ENCODE measurements at places on chromosomes 2 and 18.
A peak's percentile ranks its signal among the peaks of the same experiment; 100 is the strongest.

GRCh38 chr2:219542931-219543595 is 546 bp downstream of the CHPF start:
- no peak for DNase-seq

DNA sequence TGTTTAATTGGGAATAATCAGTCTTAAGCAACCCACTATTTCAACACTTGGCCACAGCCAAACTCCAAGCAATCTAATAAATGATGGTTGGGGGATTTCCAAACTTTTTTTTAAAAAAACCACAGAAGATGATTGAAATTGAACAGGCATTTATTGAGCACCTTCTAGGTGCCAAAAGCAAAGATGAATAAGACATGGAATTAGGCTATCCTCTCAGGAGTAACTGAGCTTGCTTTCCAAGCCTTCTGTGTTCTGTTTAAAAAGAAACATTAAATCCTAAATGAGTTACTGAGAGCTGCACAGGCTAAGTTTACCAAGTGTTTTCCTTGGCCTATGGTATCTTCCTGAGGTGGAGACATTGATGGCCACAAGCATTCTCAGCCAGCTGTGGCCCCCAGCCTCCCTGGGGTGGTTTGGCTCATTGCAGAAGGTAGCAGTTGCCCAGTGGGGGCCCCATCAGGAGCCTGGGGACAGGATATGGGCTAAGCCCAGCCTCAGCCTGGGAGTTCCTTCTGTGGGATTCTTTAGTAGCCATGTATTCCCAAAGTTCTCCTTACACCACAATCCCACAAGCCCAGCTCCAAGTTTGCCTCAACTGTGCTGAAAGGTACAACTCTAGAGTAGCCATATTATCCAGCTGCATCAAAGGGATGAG is 174.3 kb downstream of the C1D start:
- DNase-seq: no peak

DNA sequence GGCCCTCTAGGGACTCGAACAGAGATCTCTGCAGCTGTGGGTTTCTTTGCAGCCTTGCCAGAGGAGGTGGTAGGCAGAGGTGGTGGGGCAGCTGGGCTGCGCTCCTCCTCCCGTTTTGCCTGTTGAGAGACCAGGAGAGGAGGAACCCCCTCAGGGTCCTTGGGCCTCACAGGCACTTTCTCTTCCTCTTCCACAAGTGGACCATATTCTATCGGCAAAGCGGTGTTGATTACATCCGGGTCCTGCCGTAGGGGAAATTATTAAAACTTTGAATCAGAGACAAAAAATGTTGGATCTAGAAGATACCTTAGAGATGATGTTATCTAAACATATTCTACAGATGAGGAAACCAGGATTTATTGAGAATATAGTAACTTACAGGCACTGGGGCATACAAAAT is 78.5 kb downstream of the CLIP4 start:
- no peak for DNase-seq

- no peak for DNase-seq
These were observed 123.6 kb downstream of the LRATD1 start for GRCh38 chr2:14756122-14756541.

DNA sequence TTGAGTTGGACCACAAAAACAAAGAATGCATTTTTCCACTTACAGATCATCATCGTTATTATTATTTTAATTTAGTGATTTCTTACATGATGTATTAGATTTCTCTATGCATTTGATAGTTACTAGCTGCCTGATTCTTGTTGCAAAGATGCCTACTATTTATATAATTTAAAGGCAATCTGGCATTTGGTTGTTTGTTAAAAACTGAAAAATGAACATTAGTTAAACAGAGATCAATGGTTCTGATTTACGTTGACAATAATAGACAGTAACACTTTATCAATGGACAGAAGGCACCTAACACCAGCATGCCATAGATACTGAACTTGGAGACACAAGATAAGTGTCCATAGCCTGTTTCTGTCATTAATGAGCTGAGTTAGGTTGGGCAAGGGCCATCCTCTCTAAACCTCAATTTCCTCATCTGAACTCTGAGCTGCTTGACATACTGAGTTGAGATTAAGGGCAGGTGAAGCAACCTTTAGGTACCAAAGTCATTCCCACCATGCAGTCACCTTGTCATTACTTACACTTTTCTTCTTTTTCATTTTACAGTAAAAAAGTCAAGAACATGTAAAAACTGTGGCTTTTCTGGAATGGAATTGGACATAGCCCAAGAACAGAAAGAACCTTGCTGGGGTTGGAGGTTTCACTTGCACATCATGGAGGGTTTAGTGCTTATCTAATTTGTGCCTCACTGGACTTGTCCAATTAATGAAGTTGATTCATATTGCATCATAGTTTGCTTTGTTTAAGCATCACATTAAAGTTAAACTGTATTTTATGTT is 3.1 kb downstream of the CCL20 start:
- no peak for DNase-seq

- peak; percentile 75 for DNase-seq
These were observed 147.6 kb upstream of the HDAC4 start for GRCh38 chr2:239548451-239548871.

- DNase-seq: no peak
These were observed 23.9 kb downstream of the EFR3B start for GRCh38 chr2:25065768-25066167.

- DNase-seq: no peak
These were observed 120.5 kb downstream of the ZFP36L2 start for GRCh38 chr2:43105586-43106558.

- peak; percentile 72 for DNase-seq
These were observed 1.2 kb downstream of the ANKMY1 start for GRCh38 chr2:240556553-240557100.

DNA sequence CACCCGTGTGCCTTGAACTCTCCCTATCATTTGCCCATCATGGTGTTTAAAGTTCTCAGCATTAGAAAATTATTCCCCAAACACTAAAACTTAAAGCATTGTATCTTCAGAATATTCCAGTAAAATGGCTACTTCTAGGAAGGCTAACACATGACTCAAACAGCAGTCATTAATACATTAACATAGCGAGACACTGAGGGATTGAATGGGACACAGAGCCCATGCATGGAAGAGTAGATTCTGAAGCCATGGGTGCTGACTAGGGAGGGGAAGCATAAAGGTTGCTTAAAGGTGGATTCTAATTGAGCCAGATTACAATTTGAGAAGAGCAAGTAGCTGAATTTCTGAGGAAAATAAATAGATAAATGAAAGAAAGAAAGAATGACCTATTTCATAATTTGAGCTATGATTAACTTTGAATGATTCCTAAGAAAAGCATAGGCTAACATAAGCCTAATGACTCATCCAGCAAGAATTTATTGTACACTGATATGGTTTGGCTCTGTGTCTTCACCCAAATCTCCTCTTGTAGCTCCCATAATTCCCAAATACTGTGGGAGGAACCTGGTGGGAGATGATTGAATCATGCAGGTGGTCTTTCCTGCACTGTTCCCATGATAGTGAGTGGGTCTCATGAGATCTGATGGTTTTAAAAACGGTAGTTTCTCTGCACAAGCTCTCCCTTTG is 79.8 kb upstream of the PIK3C3 start:
- no peak for DNase-seq

- DNase-seq: no peak
These were observed 19.7 kb downstream of the MIB1 start for GRCh38 chr18:21760321-21760720.

GRCh38 chr2:85061896-85062295 is 71.3 kb upstream of the TCF7L1 start:
- DNase-seq: no peak

DNA sequence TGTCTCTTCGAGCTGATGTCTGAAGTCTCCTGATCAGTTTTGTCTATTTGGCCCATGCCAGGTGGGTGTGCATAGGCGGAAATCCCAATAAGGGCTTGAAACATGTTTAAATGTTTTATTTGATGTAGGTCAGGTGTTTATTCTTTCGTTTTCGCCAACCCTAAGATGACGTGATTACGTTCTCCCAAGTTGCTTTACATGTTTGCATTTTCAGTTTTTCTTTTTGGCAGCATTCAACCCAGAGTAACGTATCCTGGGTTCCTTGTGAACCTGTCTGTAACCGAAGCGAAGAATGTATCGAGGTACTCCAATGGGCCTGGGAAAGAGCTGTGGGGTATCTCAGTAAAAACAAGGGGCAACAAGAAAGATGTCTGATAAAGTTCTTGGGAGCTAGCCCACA is 3.1 kb downstream of the ALPK2 start:
- DNase-seq: no peak

DNA sequence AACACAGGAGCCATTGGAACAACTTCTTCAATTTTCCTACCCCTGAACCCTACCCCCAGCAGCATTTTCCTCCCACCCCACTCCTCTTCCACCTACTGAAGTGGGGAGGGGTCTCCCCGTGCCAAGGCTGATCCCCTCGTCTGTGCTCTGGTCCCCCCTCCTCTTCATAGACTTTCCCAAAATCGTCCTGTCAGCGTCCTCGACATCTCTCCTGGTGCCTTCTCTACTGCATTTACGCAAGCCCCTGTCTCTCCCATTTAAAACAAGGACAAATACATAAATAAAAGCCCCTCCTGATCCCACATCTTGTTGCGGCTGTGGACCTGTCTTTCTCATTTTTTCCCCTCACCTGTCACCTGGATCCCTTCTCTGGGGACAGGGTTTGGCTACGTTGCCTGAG is 42.2 kb downstream of the EMX1 start:
- DNase-seq: no peak

DNA sequence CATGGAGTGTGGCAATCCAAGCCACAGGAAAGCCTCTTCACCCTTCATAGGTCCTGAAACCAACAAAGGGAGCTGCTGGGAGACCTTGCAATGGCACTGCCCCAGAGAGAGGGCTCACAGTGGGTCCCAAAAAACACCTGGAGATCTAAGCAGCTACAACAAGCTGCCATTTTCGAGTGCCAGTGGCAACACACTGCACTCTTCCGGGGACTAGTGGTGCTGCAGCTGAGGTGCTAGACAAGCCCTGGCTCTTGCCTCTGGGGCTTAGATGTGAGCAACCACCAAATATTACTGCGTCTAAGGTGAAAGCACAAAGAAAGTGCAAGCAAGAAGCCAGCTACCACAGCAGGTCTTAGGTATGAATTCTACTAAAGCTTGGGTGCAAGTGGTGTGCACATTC is 192.9 kb downstream of the NOL4 start:
- DNase-seq: no peak

DNA sequence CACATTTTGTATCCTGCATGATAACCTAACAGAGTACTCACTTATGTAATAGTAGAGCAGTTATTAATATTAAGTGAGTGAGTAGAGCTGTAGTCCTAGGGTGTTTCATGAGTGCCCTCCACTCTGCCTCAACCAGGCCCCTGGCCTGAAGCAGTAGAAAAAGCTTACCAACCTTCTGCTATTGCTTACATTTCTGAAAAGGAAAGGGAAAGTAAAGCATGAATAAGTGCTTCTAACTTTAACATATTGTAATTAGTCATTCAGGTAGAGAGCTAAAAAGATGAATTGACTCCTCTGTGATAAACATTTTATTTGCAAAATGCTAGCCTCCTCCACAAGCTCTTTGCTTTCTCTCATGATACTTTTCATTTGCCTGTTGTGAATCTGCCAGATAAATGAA is 94.7 kb upstream of the RPE start:
- DNase-seq: no peak

DNA sequence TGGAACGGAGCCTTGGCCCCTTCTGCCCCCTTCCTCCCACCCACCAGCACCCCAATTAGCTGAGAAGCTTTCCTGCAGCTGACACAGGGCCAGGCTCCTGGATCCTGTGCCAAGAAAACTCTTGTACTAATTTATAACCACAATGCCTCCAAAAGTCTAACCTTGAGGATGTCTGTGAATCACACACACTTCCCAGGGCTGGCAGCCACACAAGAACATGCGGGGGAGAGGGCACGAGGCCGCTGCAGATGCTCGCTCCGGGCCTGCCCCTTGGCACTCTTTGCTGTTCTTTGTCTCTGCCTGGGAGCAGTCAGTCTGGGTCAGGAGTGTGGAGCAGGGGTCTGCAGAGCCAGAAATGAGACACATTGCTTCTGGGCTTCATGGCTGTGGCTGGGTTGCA is 62.7 kb upstream of the KIF5C start:
- no peak for DNase-seq

GRCh38 chr2:218405746-218406208 is 6.1 kb downstream of the CTDSP1 start:
- no peak for DNase-seq

GRCh38 chr2:203688798-203689197 is 17.6 kb upstream of the CD28 start:
- DNase-seq: no peak

DNA sequence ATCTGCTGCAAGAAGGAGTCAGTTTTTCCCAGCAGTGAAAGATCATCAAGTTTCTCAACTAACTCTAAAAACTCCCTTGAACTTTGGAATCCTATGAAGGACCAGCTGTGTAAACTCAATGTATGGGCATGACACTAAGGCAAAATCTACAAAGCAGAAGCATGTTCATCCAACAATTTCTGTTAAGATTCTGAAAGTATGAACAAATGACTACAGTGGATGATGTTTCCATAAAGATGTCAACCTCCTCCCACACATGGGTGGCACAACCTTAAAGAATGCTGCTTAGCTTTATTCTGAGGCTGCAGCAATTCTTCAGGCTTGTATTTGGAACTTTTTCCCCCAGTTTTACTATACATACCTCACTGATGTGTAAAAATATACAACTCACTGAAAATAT is 47.2 kb downstream of the WDR33 start:
- DNase-seq: no peak

DNA sequence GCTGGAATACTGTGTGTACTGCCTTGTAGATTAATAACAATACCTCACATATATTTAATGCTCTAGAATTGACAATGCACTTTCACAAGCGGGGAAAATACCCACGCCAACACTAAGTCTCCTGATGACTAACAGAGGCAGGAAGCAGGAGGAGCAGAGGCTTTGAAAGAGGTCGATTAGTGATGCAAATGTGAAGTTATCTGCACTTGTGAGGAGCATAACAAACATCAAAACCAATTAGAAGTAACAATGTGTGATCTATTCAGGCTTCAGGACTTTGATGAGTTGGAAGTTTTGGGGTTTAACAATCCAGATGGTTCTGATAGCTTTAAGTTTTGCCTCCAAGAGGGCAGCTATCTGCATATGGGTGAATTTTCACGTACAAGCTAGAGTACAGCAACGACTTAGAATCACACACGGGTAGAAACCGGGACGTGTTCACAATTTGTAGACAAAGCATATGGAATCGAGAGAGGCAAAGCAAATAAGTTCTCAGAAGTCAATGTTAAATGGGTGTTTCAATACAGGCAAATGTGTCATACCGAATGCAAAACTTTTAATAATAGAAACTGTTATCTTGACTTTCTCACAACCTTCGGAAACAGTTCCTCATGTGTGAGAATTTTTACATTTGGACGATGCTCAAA is 114.5 kb downstream of the METTL8 start:
- peak; percentile 42 for DNase-seq

Measured in stimulated activated CD4-positive, alpha-beta T cell treated with anti-CD3 and anti-CD28 coated beads, Interleukin-2, amount 100 ng/mL, for 24 hours (primary cell).